ENCODE measurements at places on chromosomes 3 and 15.

DNA sequence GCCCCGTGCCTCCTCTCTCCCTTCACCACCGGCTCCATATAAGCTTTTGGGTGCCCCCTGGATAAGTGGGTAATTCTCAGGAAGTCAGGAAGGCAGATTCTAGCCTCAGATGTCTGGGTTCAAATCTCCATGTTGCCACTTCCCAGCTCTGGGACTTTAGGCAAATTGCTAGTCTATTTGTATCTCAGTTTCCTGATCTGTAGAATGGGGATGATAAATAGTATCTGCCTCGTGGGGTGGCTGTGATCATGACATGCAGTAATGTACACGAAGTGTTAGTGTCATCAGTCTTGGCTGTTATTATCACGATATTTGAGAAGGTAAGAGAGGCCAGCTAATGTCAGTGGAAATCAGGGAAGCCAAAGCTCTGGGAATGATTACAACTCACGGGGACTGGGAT is 43.3 kb downstream of the MUC4 start:
- no peak for DNase-seq

GRCh38 chr3:151307583-151308488 is 8.8 kb downstream of the GPR87 start:
- peak; percentile 45 for DNase-seq

DNA sequence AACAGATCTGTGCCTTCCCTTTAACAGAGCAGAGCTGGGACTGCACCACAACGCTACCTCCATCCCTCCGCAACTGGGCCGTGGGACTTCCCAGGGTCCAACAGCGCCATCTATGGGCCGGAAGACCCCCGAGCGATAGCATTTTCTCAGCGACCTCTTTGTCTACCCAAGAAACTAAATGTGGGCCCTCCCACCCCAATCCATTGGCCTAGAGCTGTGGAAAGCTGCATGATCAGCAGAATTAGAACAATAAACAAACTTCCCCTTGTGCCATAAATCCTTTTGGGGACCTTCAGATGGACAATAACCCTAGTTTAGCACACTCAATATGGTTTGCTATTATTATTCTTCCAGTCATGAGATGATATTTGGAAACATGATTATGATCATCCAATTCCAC is 74.8 kb upstream of the NTRK3 start:
- peak; percentile 15 for DNase-seq

GRCh38 chr3:186225603-186226002 is 116.7 kb upstream of the ETV5 start:
- DNase-seq, result peak; percentile 14

- DNase-seq, result no peak
These were observed 668.7 kb downstream of the OTOL1 start for GRCh38 chr3:162165346-162165745.

DNA sequence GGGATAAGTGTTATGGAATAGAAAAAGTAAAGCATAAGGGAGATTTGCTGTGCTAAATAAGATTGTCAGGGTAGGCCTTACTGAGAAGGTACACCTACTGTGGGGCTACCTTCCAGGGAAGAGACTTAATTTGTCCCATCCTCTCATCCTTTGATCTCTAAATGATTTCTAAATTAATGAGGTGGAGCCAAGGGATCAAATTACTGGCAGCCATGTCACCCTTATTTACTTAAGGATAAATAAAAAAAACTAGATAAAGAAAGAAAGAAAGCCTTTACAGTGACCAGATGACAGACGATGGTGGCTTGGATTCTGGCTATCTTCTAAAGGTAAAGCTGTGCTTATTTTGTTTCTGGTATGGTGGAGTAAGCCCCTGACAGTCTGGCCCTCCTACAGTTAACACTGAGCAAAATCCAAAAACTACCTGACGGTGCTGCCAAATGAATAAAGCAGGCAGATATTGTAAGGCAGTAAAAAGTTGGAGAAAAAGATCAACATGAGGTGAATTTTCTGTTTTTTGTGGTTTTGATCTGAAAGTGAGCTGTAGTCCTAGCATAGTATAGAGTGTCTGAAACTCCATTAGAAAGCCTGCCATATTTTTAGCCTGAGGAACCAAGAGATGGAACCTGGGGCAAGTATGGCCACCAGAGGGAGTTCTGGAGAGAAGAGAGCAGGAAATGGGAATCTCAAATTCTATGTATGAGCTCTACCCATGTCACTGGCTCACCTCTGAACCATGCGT is 285.1 kb upstream of the MANF start:
- DNase-seq, result peak; percentile 58

DNA sequence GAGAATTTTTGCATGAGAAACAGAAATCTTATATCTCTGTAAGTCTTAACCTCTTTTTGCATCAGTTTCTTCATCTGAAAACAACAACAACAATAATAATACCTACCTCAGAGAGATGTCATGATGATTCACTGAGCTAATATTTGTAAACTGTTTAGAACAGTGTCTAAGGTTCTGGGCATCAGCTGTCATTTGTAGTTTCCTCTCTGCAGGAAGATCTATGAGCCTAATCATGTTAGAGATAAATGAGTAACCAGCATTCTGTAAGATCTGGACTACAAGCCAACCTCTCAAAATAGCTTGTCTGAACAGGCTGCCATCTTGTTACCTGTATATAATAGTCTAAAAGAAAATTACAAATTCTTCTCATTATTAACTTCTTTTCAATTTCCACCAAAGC is 383.0 kb upstream of the RORA start:
- no peak for DNase-seq

DNA sequence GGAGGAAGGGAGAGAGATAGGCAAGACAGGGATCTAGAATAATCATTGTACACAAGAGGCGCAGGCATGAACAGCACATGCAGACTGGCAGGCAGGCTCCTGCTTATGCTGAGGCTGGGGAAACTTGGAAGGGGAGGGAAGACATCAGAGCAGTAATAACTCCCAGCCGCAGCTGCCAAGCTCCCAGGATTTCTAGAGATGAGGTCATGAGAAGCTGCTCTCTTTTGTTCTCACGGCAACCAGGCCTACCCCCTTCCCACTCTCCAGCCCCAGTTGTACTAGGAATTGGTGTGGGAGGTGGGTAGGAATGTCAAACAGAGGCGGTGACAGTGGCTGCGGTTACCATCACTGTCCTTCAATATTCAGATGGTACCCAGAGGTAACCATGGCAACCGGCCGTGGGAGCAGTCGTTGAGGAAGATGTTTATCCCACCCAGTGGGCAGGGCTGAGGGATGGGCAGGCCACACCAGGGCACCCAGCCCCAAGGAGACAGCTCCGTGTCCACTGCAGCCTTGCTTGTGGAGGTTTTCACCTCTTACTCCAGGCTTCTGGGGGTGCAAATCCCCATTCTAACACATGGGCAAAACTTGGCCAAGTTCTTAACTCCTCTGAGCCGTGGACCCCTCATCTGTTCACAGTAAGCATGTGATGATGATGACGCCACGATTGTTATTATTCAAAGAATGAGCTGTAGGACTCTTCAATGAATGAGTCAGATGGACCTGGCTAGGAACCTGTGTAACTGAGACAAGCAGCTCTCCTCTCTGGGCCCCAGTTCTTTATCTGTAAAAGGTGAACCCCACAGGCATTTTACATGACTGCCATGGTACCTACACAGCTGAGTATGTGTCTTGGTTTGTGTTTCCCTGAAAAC is 360.8 kb upstream of the PROK2 start:
- peak; percentile 95 for DNase-seq

GRCh38 chr3:127156338-127157050 is 36.4 kb upstream of the PRR23E start:
- DNase-seq, result no peak

- DNase-seq, result no peak
These were observed 7.8 kb upstream of the SLCO3A1 start for GRCh38 chr15:91845720-91846119.

DNA sequence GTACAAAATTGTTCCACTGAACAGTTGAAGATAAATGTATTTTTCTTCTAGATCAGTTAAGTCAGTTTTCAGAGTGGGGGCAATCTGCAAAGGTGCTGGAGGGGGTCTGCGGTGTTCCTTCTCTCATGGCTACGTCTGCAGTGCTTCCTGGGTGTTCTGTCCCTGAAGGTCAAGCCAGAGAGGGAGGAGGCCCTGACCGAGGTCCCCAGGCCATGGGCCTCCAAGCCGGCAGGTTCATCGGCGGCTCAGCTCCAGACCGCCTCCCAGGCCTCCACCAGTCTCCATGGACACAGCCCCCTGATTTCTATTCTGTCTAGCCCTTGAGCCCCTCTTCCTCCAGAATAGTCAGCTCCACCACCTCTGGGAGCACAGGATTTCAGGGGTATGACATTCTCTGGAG is 28.5 kb upstream of the TSEN2 start:
- no peak for DNase-seq
